ENCODE measurements at places on chromosomes 5 and 9. TPM values are rescaled to one million over a fixed set of nuclear protein-coding genes. Genes with fewer than 3 reads are reported as not detected.

CCDC187 gene
- 0.05 TPM for total RNA-seq

CKMT2 gene
- total RNA-seq: not detected

QRFP gene
- total RNA-seq: not detected

TMEM174 gene
- total RNA-seq: not detected

ZNF608 gene
- total RNA-seq: not detected

GRCh38 chr5:130479045-130479804 lies 575.0 kb downstream of the CHSY3 start:
- no peak for DNase-seq
- no peak overlapping the region for H3K27ac ChIP-seq
- H3K4me3 ChIP-seq: no peak overlapping the region
- no peaks in the 10 kb centered on the region for H3K4me1 ChIP-seq

DNA sequence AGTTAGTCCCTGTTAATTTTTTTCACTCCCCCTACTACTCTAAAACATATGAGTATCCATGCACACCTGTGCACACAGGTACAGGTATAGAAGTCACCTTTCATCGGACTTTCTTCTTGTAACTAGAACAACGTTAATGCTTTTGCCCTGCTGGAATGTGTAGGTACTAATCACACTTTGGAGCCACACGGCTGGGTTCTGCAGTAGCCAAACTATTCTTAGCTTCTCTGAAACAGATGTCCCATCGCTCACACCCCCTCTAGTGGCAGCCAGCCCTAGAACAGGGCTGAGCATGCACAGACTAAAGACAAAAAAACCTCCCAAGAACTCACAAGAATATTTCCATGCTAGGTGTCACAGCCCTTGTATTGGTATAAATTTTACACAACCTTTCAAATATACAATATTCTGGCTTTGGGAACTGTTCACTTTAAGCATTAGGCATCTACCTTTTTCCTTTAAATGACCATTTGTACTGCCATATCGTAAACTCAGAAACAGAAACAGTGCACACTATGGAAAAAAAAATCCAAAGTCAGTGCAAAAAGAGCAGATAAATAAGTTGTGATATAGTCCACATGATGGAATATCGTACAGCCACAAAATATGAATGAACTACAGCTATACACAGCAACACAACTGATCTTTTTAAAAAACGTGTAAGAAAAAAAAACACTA lies 64.0 kb downstream of the RETREG1 start:
- H3K4me3 ChIP-seq: no peak overlapping the region
- peak overlapping the region; percentile 45 for H3K27ac ChIP-seq
- no peaks in the 10 kb centered on the region for H3K27me3 ChIP-seq
- H3K36me3 ChIP-seq: peaks cover 5% of the 10 kb centered on the region
- H3K4me1 ChIP-seq: peaks cover 30% of the 10 kb centered on the region
- DNase-seq: peak; percentile 81

DNA sequence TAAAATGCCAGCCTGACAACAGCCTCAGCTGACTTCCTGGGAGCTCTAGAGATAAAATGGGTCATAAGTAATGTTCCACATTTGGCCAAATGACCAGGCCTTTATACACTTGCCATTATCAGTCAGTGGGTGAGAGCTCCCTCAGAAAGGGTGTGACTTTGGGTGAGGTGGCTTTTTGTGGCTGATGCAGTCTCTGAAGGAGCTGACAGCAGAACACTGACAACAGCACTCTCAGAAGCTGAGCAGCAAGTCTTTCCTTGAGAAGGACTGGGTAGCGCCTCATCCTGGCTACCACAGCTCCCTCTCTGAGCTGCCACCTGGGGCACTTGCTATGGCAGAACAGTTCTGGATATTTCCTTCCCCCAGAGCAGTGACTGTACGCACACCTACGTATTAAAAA lies 22.0 kb upstream of the GNAQ start:
- peaks cover 17% of the 10 kb centered on the region for H3K4me1 ChIP-seq
- no peak overlapping the region for H3K4me3 ChIP-seq
- no peak for DNase-seq

DNA sequence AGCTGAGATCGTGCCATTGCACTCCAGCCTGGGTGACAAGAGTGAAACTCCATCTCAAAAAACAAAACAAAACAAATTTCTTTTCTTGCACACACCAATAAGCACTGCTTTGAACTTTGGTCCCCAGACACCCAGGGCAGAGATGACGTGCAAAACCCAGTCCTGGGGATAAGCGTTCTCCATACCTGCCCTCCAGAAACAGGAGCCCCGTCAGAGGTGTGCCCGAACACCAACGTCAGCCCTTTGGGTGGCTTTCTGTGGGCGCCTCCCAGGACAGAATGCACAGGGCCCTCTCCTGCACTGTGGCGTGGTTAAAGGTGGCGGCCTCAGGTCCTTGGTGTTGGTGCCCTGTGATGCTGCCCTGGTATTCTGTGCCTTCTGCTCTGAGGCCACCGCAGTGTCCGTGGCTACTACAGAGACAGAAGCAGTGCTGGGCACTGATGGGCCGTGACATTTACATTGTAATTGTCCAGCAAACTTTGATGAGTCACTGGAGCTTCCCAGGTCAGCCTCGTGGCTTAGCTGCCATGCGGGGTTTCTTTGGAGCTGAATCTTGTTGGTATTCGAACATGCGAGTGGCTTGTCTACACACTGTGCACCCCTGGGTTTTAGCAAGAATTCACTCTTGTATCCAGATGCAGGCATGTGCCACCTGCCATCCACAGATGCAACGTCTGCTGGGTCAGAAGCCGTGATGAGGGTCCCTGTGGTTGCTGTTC lies 9.8 kb downstream of the PPP1R26 start:
- peaks cover 6% of the 10 kb centered on the region for H3K27me3 ChIP-seq
- H3K36me3 ChIP-seq: no peaks in the 10 kb centered on the region
- H3K27ac ChIP-seq: no peak overlapping the region
- no peaks in the 10 kb centered on the region for H3K4me1 ChIP-seq
- DNase-seq: no peak
- no peak overlapping the region for H3K4me3 ChIP-seq

- H3K4me3 ChIP-seq: no peak overlapping the region
- peaks cover 8% of the 10 kb centered on the region for H3K27me3 ChIP-seq
- H3K4me1 ChIP-seq: no peaks in the 10 kb centered on the region
- no peak for DNase-seq
- H3K36me3 ChIP-seq: no peaks in the 10 kb centered on the region
Measured at GRCh38 chr5:107342371-107342770, 328.4 kb downstream of the EFNA5 start.

GRCh38 chr9:98540476-98540875 lies 168.3 kb downstream of the GABBR2 start:
- H3K4me3 ChIP-seq: no peak overlapping the region
- H3K4me1 ChIP-seq: no peaks in the 10 kb centered on the region
- no peaks in the 10 kb centered on the region for H3K36me3 ChIP-seq
- H3K27me3 ChIP-seq: peaks cover 11% of the 10 kb centered on the region

DNA sequence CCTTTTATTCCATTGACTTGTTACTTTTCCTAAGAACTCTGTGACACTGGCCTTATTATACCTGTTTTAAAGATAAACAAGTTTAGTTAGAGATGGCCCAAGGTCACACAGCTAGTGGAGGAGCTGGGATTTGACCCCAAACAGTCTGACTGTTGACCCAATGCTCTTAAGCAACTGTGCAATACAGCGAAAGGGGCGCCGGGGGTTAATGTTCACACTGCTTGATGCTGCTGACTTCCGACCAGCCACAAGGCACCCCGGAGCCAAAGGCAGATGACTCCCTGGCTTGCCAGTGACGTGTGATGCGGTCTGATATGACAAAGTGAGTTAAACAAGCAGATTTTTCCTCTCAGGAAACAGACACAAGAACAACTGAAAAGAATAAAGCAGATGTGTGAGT lies 23.9 kb downstream of the PIK3R1 start:
- peak overlapping the region; percentile 57 for H3K4me3 ChIP-seq
- peak overlapping the region; percentile 76 for H3K27ac ChIP-seq
- peak; percentile 92 for DNase-seq
- peaks cover 78% of the 10 kb centered on the region for H3K4me1 ChIP-seq
- H3K27me3 ChIP-seq: no peaks in the 10 kb centered on the region

- no peak overlapping the region for H3K27ac ChIP-seq
- peaks cover 7% of the 10 kb centered on the region for H3K27me3 ChIP-seq
- H3K4me1 ChIP-seq: no peaks in the 10 kb centered on the region
- no peak for DNase-seq
Measured at GRCh38 chr9:69564557-69564956, 107.6 kb downstream of the APBA1 start.

DNA sequence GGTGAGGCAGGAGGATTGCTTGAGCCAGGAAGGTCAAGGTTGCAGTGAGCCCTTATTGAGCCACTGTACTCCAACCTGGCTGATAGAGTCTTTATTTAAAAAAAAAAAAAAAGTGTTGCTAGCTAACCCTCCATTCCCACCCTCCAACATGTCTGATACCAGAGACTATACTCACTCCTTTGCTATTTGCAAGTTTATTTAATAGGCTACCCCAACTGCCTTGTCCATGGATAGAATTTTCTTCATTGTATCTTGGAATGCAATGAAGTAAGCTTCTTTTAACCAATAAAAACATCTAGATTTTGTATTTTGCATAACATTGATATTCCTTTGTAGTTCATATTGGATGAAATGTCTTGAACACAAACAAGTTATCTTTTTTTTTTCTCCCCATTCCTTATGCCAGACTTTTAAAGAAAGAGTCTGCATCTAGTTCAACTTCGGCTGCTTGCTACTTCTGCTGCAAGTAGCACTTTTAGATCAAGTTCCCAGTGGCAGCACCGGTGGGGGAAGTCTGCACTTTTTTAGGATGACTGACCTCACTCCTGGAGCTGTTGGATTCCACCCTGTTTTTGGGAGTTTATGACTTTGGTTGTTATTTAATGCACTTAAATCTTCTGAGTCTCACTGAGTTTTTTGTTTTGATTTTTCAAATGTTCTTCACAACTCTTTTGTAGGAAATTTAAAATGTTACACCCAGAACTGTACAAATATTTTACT lies 112.5 kb downstream of the UHRF2 start:
- no peak overlapping the region for H3K27ac ChIP-seq
- DNase-seq: no peak
- H3K4me1 ChIP-seq: no peaks in the 10 kb centered on the region

DNA sequence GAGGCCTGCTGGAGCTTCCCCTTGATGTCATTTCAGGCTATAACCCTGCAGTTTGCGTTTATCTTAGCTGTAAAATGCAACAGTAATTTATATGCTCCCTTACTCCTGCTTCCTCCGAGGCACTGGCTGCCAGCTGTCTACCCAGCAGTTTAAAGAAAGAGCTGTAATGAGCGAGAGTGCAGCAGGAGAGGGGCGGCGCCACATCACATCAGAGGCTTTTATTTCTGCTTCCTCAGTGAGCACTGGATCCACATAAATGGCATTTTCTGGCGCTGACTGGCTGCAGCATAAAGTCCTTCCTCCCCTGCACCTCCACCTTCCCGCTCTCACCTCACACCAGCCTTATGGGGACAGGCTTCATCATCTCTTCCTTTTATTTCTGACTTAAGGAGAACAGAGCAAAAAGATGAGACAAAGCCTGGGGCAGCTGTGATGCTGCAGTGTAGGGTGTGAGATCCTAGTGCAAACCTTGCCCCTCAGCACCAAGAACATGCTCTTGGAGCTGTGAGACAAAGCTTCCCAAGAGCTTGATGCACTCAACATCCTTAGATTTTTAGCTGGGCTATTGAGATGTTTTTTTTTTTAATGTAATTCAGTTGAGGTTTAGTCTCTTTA lies 829.6 kb upstream of the ZNF608 start:
- H3K4me3 ChIP-seq: no peak overlapping the region
- H3K4me1 ChIP-seq: no peaks in the 10 kb centered on the region
- H3K36me3 ChIP-seq: no peaks in the 10 kb centered on the region
- H3K27ac ChIP-seq: no peak overlapping the region

DNA sequence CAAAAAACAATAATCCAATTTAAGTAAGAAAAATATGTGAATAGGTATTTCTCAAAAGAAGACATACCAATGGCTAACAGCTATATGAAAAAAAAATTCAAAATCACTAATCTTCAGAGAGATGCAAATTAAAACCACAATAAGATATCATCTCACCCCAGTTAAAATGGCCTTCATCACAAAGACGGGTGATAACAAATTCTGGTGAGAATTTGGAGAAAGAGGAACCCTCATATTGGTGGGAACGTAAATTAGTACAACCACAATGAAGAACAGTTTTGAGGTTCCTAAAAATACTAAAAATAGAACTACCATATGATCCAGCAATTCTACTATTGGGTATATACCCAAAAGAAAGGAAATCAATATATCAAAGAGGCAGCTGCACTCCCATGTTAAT lies 94.3 kb downstream of the TMEM167A start:
- H3K27ac ChIP-seq: no peak overlapping the region
- no peak for DNase-seq
- peaks cover 4% of the 10 kb centered on the region for H3K27me3 ChIP-seq
- no peaks in the 10 kb centered on the region for H3K36me3 ChIP-seq
- H3K4me1 ChIP-seq: no peaks in the 10 kb centered on the region
- H3K4me3 ChIP-seq: no peak overlapping the region

DNA sequence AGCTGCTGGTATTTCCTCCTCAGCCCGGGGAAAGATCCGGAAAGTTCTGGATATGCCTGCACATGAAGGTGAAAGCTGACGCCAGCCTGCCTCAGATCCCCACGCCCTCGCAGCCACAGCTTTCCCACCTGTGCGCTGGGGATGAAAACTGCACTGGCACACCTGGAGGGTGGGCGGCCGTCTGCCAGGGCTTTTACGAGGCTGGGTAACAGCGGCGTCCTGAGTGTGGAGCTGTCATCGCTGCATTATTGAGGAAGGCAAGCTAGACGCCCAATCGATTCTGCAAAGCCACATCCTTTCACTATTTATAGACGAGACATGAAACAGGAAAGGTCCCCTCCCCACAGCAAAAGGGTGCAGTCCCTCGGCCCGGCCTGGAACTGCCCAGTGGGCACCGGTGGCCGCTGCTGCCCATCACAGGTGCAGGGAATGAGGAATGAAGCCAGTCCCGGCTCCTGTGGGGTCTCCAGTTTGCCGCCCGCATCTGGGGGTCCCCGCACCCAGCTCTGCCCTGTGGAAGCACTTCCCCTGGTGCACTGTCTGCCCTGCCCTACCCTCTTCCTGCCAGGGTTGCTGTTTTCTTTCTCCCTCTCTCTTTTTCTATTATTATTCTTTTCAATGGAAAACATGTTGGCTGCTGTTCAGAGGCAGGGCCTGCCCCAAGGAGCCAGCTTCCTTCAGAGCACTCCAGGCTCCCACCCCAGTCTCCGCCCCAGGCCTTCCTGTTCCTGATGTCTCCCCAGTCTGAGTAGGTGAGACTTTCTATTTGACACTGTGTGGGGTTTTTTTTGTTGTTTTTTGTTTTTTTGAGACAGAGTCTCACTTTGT lies 7.0 kb downstream of the NOTCH1 start:
- H3K27ac ChIP-seq: peak overlapping the region; percentile 99
- peak; percentile 89 for DNase-seq
- peak overlapping the region; percentile 65 for H3K4me3 ChIP-seq
- no peaks in the 10 kb centered on the region for H3K27me3 ChIP-seq

GRCh38 chr5:170443624-170444023 lies 54.5 kb upstream of the KCNMB1 start:
- H3K27me3 ChIP-seq: peaks cover 2% of the 10 kb centered on the region
- H3K4me3 ChIP-seq: no peak overlapping the region
- no peak overlapping the region for H3K27ac ChIP-seq
- peaks cover 2% of the 10 kb centered on the region for H3K4me1 ChIP-seq
- no peak for DNase-seq
- no peaks in the 10 kb centered on the region for H3K36me3 ChIP-seq
